ENCODE measurements at places on chromosomes 2 and 18.

DNA sequence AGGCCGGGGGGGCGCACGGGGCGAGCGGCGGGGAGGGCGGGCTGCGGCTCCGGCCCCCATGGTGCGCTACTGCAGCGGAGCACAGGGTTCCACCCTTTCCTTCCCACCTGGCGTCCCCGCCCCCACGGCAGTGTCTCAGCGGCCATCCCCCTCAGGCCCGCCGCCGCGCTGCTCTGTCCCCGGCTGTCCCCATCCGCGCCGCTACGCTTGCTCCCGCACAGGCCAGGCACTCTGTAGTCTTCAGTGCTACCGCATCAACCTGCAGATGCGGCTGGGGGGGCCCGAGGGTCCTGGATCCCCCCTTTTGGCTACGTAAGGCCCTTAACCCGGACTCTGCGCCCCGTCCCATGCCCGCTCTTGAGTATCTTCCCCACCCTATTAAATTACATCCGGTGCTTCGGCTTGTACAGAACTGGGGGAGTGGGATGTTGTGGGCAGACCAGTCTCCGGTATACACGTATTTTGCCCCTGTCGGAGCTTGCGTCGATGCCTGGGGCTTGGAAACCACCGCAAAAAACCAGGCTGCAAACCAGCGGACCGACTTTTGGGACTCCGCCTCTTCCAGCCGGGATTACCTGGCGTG lies 598 bp upstream of the WBP1 start:
- peak; percentile 80 for DNase-seq

DNA sequence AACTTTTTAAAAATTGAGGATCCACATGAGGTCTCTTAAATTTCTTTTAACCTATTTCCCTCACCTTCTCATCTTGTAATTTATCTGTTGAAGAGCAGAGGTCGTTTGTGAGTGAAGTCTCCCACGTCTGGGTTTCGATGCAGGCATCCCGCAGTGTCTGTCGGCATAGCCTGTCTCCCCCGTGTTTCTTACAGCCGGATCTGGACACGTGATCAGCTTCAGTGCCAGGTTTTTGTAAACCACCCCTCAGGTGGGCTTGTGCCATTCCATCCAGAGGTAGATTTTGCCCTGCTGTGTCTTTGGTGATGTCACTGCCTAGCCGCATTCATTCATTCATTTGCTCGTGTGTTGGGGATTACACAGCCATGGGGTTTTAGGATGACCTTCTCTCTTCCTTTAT lies 16.2 kb downstream of the AQP12A start:
- no peak for DNase-seq

DNA sequence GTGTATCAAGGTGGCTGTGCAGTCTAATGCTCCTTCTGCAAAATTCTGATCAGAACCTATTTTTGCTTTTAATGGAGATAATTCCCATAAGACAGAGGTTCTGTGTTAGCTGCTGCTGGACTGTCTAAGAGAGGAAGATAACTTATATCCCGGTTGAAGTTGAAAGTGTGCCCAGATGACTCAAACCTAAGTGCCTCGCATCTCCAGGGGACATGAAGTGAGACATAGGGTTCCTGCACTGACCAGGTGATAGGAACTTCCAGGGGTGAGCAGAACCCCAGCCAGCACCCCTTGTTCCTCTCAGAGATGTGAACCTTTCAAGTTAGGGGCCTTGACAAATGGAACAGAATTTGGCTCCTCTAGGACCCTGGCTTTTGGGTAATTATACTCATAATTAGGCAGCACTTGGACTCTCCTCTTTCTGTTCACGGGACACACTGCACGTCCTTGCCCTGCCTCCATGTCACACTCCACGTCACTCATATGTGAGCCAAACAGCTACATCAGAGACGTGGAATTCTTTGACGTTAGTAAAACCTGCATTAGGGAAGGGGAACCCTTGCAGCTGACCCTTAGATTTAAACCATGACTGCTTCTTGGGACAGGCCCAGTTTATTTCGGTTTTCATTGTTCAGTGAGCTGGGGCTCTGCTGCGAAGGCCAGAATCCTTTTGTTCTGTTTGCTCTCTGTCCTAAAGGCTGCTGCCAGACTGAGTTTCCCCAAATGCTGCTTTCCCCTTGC lies 104.5 kb upstream of the ALPP start:
- no peak for DNase-seq

GRCh38 chr2:68766376-68766845 lies 31.8 kb downstream of the ARHGAP25 start:
- peak; percentile 71 for DNase-seq

DNA sequence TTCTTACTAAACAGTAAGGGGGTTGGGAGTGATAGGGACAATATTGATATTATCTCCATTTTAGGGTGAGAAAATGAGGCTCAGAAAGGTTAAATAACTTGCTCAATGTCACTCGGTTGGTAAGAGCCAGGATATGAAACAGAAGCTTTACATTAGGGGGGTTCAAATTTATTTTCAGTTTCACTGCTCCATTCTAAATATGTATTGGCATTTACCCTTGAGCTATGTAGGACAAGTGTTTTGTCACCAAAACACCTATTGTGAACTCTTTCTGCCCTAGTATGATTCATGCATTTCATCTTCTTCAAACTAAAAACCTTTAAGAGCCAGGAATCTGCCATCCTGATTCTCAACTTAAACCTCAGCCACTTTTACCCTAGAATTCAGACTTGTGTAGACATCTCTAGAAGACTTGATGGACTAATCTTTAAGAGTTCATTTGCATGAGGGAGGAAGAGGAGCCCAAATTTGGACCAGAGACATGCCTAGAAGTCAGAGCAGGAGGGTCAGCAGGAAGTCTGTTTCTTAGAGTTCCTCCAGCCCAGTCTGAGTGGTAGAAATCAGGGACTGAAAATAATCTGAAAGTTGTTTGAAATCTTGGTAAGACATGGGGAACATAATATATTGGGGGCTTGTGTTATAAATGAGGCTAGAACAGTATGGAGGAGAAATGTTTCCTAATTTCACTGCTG lies 129.4 kb upstream of the ATP5MC3 start:
- DNase-seq, result no peak

DNA sequence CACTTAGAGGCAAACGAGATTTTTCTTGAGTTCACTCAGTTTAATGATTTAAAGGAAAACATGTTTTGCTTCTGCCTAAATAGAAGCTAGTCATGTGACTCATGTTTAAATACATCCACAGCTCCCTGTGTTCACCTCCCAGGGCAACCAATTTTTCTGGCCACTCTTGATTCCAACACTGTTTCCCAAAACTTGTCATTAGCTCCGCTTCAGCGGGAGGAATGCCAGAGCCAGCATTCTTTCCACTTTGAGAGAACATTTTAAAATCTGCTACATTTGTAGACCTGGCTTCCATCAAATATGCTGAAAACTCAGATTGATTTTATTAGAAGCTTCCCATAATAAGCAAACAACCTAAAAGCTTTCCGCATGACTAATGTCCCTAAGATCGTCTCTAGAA lies 2.8 kb upstream of the CYS1 start:
- DNase-seq, result no peak

DNA sequence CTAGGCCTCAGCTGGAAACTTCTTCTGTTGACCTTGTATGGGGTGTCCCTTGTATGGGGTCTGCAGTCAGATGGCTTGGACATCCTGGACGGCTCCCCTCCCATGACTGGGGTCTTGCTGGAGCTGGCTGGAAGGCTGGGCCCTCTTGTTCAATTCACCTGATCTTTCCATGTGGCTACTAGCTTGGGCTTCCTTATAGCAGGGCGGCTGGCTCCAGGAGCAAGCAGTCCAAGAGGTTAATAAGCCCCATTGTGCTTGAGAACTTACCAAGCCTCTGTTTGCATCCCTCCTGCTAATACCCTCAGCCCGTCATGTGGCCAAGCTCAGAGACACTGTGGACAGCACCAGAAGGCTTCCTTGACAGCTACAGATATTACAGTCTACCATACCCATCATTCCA lies 111.6 kb upstream of the NPAS2 start:
- DNase-seq, result no peak

- DNase-seq, result no peak
Observed at GRCh38 chr2:112725545-112726457, 5.0 kb downstream of the NT5DC4 start.

GRCh38 chr18:3722649-3723433 lies 272.9 kb downstream of the TGIF1 start:
- no peak for DNase-seq

GRCh38 chr2:240364582-240364960 lies 70.9 kb upstream of the GPC1 start:
- DNase-seq, result no peak

GRCh38 chr18:4878480-4878879 lies 318.6 kb downstream of the AKAIN1 start:
- no peak for DNase-seq

- DNase-seq, result no peak
Observed at GRCh38 chr2:216171011-216171410, 61.9 kb downstream of the XRCC5 start.

DNA sequence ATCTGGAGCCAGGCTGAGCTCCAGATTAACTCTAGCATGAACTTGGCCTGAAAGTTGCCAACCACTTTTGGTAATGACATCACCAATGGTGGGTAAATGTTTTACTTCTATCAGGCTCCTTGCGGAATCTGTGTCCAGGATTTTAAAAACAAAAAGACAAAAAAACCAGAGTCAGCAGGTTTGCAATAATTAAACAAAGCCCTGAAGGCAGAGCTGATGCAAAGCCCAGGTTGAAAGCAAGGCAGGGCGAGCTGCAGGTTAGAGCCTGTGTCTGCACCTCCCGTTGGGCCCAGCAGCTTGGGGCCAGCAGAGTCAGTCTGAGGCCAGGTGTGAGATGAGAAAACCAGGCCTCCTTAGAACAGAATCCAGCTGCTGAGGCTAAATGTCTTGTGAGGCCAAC lies 29.1 kb upstream of the ALK start:
- DNase-seq, result no peak

GRCh38 chr2:67706082-67706481 lies 308.9 kb downstream of the ETAA1 start:
- no peak for DNase-seq

GRCh38 chr18:49726675-49726963 lies 86.7 kb downstream of the ACAA2 start:
- DNase-seq, result peak; percentile 25

DNA sequence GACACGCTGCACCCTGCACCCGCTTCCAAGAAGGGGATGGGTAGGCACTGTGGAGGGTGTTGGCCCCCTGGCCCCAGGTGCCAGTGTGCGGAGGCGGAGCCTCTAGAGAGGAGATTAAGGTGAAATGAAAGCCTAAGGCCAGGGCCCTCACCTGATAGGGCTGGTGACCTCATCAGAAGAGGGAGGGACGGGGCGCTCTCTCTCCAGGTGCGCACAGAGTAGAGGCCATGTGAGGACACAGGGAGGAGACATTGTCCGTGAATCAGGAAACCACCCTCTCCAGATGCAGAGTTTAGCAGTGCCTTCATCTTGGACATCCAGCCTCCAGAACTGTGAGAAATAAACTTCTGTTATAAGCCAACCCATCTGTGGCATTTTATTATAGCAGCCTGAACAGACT lies 62.3 kb downstream of the PSMG2 start:
- DNase-seq, result no peak
